NCI-H2107 (cell line): ENCODE measurements at places on chromosomes 4 and X.

DNA sequence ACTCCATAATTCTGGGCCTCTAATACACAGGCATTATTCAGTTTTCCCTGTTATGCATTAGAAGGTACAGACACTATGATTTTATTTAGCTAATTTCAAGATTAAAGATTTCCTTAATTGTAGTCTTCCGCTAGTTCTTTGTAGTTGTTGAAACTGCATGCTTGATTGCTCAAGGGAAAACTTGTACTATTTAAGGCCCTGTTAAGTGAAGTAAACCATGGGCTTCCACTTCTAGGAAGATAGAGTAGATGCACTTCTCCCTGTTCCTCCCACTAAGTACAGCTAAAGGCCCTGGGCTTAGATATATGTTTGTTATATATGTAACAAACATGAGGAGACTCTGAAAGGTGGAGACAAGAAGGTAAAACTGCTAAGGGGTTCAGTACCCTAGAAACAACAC is 215.8 kb upstream of the LEF1 start:
- DNase-seq: no peak

GRCh38 chr4:70531981-70532380 is 13.6 kb downstream of the AMTN start:
- DNase-seq: no peak

GRCh38 chr4:120765260-120765680 is 157.3 kb downstream of the PRDM5 start:
- DNase-seq: no peak

DNA sequence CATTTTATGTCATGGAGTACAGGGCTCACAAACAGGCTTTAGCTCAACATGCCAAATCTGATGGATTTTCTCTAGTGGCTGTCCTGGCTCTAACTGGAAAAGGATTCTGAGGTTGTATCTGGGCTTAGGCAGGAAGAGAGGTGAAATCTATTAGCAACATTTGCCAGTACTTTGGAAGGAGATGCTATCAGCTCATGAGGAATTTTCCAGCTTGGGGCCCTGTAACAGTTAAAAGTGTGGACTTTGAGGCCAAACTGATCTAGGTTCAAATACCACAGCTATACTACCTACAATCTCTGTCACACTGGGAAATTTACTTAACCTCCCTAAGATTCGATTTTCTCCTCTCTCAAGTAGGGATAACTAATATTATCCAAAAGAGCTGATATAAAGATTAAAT is 119.0 kb upstream of the HCCS start:
- no peak for DNase-seq

GRCh38 chr4:82430964-82431745 is 765 bp downstream of the ENOPH1 start:
- no peak for DNase-seq

DNA sequence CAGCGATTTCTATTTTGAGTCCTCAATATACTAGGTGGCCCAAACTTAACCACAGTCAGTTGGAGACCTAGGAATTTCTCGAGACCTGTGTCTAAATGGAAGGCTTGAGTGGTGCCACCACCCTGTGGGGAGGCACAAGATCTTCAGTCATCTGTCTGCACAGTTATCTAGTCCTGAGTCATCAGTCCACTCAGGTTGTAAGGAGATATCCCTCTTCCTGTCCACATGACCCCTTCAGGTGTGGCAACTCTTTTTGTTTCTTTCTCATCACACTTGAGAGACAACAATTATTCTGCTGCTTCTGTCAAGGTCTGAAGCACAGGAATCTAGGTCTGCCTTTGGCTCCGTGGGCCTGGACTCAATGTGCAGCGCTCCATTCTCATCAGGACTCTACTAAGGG is 64.4 kb upstream of the IBSP start:
- no peak for DNase-seq

GRCh38 chr4:34854451-34854850 is 1389.9 kb downstream of the ARAP2 start:
- DNase-seq: no peak

DNA sequence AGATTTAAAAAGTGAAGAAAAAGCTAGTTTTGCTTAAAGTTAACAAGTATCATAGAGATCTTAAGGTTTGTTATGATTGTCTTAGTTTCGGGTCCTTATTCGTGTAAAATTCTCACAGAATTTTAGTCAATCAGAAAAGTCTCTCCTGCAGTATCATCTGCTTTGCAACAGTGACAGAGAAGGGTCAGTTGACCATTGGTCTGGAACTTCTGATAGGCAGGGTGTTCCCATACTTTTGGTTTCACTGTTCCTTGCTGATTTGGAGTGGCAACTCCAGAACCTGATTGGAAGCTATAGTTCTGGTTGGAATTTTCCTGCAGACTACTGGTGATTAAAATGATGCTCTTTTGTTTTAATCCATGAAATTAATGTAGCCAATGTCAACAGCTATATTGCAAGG is 1.8 kb downstream of the IL15 start:
- DNase-seq: no peak

DNA sequence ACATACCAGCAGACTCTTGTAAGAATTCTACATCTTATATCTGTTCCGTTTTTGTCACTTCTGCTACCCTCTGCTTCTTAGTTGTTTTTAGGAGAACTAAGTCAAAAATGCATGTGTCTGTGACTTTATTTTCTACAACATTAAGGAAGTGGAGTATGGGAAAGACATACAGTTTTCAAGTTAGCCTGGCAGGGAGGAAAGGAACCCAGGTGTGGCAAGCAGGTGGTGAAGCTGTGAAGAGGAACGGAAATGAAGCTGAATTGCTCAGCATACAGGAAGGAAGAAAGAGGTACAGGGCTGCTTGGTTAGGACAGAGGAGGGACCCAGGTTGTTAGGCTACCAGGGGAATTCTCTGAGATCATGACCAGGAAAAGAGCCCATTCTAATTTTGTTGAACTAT is 9.4 kb downstream of the GPRIN3 start:
- no peak for DNase-seq

GRCh38 chr4:4608214-4608537 is 66.3 kb upstream of the STX18 start:
- no peak for DNase-seq

DNA sequence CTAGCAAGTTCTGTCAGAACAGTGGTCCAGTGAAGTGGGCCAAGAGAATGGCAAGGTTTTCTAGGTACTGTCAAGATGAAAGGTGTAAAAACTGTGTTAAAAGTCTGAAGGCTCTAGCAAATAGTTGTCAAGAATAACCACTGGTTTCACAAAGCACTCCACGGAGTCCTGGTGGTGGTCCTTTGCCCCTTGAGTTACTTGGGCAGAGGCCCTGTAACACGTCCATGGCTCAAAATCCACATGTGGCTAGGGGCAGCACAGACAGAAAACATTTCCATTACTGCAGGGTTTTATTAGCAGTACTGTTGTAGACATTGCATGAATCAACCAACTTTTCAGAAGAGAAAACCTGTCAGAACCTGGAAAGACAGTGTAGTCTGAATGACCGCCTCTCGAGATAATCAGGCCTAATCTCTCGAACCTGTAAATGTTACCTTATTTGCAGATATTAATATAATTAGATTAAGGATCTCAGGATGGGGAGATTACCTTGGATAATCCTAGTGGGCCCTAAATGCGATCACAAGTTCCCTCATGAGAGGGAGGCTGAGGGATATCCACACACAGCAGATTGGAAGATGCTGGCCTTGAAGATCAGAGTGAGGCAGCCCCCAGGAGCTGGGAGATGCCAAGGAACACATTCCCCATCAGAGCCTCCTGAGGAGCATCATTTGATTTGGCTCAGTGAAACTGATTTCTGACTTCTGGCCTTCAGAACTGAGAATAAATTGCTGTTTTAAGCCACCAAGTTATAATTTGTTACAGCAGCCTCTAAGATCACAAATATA is 34.7 kb downstream of the ERVMER34-1 start:
- DNase-seq: no peak

DNA sequence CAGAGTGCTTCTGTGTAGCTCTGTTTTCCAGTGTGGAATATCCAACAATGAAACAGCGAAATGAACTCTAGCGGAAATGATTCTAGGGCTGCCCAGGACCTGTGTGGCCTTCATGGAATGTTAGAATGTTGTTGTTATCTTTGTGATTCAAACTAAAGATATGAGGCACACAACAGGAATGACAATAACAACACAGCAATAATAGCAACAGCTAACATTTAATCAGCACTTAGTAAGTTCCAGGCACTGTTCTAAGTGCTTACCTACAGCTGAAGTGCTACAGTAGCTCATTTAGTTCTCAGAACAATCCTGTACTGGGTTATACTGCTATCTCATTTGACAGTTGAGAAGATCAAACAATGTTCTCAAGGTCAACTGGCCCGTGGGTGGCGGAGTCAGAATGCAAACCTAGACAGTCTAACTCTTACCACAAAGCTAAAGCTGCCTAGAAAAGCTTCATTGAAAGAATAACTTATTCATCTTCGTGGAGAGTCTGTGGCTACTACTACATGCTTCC is 63.7 kb downstream of the MAML3 start:
- no peak for DNase-seq
